ENCODE measurements at places on chromosomes 6 and 20. TPM values are rescaled to one million over a fixed set of nuclear protein-coding genes. Genes with fewer than 3 reads are reported as not detected.

DNA sequence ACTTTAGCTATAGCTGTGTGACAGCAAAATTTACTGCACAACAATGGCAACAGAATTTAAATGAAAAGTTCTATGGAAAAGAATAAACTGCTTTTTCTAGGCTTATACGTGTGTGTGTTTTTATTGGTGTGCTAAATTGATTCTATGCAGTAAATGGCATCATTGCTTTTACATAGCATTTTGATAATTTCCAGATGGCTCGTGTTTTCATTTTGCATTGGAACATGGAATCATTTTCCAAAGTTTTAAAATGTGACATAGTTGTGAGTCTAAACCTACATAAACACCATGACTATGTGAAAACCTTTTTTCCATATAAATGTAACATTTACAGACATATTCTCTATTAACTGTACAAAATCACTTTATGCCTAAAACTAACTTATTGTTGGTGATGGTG lies 127.8 kb downstream of the SIM1 start:
- ATAC-seq, result no peak

- no peak for ATAC-seq
Observed at GRCh38 chr20:47380481-47380880, 24.0 kb upstream of the ZMYND8 start.

GRCh38 chr6:119830494-119831295 lies 481.1 kb upstream of the MAN1A1 start:
- no peak for ATAC-seq

DNA sequence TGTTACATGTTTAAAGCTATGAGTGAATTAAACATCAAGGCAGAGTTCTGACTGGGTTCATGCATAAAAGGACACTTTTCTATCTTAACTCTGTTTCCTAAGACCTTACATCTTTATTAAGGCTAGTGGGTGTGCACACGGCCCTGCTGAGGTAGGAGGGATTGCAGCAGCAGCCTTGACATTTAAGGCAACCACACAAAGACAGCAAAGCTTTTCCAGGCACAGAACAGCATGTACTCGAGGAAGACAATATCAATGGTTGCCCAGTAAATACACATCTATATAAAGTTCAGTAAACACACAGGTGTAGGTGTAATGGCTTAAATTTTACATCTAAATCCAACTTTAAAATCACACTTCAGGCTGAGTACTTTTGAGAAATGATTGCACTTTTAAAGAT lies 79.8 kb upstream of the LOC128125822 start:
- no peak for ATAC-seq

Gene TRIM10
- 0.05 TPM for total RNA-seq

DNA sequence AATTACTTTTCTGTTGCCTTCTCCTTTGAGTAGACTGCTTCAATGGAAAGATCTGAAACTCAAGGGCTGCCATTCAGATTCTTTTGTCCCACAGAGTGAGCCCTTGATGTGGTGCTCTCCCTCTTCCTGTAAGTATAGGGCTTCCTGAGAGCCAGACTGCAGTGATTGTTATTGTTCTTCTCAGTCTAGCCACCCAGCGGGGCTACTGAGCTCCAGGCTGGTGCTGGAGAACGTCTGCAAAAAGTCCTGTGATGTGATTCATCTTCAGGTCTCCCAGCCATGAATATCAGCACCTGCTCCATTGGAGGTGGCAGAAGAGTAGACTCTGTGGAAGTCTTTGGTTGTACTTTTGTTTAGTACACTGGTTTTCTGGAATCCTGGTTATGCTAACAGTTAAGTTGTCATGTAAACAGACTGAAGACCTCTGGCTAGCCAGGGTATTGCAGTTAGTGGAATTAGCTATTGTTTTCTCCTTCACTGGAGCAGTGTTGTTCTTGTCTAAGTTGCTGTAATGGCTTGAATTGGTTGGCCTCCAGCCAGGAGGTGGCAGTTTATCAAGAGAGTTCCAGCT lies 240.9 kb downstream of the COL12A1 start:
- ATAC-seq, result no peak

DNA sequence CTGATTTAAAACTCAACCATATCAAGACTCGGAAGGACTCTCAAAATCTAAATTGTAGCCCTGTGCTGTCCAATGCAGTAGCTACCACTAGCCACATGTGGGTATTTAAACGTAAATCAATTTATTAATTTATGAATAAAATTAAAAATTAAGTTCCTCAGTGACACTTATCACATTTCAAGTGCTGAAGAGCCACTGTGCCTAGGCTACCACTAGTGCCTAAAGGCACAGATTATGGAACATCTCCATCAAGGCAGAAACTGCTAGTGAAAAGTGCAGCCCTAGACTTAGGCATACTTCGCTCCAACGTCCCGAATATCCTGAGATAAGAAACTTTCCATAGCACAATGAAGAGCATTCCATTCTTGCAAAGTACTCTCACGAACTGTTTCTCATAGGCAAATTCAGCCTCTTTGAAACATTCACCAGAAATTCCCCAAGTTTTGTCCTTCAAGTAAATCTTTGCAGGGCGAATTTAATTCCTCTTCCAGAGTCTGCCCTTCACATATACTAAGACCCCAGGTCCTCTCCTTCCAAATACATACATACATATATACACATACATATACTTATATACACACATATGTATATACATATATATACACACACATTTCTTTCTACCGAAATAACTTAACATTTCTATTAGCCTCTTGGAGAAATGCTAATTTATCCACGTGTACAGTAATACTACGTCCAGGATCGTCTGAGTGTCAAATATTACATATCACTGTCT lies 1.3 kb downstream of the SUPT3H start:
- ATAC-seq, result no peak

- no peak for ATAC-seq
Observed at GRCh38 chr6:94071835-94072234, 652.5 kb upstream of the EPHA7 start.

DNA sequence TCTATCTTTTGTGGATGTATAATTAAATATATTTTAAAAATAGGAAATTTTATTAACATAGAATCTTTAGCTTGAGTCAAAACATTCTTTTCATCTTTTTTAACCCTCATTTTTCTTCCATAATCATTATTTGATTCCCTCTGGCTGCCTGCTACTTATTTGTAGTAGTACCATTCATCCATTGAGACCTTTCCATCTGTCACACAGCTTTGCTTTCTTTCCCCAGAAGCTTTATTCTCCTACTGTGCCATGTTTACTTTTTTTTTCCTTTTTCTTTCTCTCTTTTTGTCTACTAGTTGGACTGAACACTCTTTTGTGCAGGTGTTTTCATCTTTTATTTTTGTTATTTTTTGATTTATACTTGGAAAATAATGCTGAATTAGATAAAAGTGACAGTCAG lies 522.6 kb upstream of the MMS22L start:
- ATAC-seq, result no peak

Gene EPPIN
- total RNA-seq, result 0.31 TPM

Gene PI16
- total RNA-seq, result 0.27 TPM

Gene SNPH
- total RNA-seq, result 9.9 TPM

Gene EYA4
- total RNA-seq, result 13.0 TPM

Gene HLA-DOA
- total RNA-seq, result 1.7 TPM

Gene TTK
- total RNA-seq, result 20.7 TPM

Gene TREM2
- total RNA-seq, result not detected

GRCh38 chr20:40860487-40860902 lies 168.1 kb upstream of the TOP1 start:
- ATAC-seq, result no peak
